GM23338 (cell line): ENCODE measurements at places on chromosomes 6 and 20.

DNA sequence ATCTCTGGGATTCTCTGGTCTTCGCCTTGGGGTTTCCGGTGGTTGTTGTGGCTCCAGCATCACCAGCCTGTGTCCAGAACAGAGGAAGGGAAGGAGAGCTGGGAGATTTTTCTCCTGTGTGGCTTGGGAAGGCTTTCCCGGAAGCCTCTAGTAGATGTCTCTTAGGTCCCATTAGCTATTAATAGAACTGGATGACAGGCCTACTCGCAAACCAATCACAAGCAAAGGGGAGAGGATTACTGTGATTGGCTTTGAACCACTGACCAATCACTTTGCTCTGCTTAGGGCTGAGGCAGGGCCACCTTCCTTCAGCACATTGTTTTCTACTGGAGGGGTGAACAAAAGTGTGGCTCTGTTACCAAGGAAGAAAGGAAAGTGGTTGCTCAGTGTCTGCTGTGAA, 203.4 kb upstream of the SULF2 start:
- no peak for DNase-seq

- DNase-seq, result no peak
Observed at GRCh38 chr6:170445971-170446370, 107.1 kb downstream of the PSMB1 start.

DNA sequence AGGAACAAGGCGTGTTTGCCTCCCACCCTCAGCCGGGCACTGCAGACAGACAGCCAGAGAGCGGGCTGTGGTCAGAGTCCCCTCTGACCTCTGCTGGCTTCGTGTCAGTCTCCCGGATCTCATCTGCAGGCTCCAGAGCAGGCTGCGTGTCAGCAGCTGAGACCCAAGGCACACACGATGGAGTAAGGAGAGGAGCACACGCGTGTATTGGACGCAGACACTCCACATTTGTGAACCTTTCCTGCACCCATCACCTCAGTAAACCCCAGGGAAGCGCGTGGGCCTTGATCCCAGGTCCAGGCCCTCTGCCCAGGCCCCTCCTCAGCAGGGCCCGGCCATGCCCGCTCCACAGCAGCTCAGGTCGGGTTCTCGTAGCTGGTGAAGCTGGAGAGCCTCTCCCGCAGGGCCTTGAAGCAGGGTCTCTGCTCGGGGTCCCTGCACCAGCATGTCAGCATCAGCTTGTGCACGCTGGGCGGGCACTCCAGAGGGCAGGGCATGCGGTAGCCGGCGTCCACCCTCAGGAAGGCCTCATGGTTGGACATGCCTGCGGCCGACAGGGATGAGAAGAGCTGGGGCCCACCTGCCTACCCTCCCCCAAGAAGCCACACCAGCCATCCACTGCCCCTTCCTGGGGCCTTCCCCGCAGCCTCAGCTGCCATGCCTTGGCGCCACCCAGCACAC, 7.9 kb downstream of the PTK6 start:
- DNase-seq, result no peak

GRCh38 chr6:98975421-98975820, 27.7 kb upstream of the FBXL4 start:
- no peak for DNase-seq

- peak; percentile 6 for DNase-seq
Observed at GRCh38 chr6:23441808-23442461, 684.1 kb upstream of the NRSN1 start.

DNA sequence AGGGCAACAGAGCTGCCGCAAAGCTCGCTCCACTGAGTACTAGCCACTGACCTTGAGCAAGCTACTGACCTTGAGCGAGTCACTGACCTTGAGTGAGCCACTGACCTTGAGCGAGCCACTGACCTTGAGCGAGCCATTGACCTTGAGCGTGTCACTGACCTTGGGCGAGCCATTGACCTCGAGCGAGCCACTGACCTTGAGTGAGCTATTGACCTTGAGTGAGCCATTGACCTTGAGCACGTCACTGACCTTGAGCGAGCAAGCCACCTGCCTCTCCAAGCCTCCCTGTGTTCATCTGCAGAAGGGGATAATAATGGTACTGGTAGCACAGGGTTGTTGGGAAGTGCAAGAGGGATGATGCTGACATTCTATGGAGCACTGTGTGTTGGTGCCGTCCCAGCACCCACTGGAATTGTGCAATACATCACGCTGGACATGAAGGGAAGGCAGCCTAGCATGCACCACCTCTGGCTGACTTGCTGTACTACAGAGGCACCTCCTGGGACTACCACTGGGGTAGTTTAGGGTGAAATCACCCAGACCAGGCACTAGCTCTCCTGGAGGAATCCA, 60.2 kb downstream of the CTCFL start:
- DNase-seq, result peak; percentile 52

GRCh38 chr6:170136541-170137175, 154.2 kb downstream of the DLL1 start:
- DNase-seq, result no peak

- DNase-seq, result no peak
Observed at GRCh38 chr6:53426667-53427270, 78.0 kb upstream of the ELOVL5 start.

- no peak for DNase-seq
Observed at GRCh38 chr6:148112851-148113319, 229.8 kb upstream of the SASH1 start.

DNA sequence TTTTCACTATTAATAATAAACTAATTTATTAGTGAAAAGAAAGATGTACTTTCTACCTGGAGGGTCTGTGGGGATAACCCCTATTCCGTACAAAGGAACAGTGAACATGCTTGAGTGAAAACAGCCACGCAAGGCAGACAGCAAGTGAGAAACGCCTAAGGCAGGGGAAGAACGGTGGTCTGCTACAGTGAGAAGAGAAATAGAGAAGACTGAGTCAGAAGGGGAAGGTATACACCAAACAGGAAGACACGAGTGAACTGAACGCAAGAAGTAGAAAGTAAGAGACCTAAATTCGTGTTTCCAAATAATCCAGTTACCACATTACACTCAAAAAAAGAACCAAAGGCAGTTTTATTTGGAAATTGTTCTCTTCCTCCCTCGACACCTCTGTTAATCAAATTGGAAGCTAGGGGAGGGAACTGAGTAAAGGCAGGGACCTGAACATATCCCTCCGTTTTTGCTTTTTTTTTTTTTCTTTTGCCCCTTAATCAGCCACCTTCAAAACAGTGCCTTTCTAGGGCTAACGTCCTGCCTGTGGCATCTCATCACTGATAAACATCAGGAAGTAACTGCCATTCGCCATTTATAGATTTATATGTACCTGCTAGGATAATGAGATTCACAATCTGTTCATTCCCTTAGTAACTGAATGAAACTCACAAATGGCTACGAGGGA, 48.9 kb downstream of the ATXN1 start:
- no peak for DNase-seq

DNA sequence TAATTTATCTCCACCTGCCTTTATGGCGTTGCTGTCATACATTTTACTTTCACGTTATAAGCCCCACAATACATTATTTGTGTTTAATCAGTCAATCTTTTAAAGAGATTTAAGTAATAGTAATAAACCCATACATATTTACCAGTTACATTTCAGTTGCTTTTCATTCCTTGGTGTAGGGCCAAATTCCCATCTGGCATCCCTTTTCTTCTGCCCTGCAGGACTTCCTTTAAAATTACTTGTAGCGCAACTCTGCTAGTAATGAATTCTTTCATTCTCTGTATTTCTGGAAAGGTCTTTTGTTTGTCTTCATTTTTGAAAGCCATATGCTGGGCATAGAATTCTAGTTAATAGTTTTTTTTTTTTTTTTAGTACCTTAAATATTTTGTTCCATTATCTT, 24.9 kb downstream of the ZNF334 start:
- no peak for DNase-seq

DNA sequence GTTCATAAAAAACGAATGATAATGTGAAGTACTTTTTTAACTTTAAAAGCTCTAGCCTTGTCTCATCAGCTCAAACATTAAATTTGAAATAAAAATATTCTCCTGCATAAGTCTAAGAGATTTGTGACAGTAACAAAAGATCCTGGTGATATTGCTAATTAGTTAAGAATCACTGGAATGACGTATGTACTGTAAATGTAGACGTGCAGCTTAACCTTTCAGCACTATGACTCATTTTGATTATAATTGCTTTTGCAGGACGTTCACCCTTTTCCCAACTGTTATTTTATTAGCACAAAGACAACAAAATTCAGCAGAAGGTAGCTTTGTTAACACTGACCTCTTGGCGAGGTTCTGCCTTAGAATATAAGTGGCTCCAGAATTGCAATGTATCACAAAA, 68.6 kb downstream of the TENT5A start:
- no peak for DNase-seq

DNA sequence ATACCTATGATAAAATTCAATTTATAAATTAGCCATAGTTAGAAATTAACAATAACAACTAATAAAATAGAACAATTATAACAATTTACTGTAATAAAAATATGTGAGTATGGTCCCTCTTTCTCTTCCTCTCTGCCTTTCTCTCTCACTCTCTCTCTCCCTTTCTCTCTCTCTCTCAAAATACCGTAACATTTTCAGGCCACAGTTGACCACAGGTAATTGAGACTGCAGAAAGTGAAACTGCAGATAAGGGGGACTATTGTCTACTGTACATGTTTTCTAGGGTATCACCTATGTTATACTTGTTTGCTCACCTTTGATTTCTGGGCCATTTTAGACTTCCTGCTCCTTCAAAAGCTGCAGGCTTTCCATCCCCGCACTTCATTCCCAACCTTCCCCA, 46.8 kb downstream of the LY86 start:
- DNase-seq, result no peak

DNA sequence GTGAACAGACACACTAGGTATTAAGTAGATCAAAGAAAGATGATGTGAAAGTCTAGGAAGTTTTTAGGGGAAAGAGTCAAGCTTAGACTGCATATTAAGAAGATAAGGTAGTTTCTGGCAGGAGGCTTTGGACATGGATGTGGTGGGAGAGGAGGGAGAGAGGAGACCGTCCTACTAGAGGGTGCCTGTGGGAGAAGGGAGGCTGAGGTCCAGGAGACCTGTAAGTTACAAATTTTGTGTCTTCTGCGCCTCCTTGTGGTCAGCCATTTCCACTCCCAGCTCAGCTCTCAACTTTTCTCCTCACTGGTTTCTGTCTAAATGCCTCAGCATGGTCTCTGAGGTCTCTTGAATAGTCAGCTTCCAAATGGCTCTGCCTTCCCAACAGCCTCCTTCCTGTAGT, 193.5 kb downstream of the UNC5CL start:
- DNase-seq, result peak; percentile 78

DNA sequence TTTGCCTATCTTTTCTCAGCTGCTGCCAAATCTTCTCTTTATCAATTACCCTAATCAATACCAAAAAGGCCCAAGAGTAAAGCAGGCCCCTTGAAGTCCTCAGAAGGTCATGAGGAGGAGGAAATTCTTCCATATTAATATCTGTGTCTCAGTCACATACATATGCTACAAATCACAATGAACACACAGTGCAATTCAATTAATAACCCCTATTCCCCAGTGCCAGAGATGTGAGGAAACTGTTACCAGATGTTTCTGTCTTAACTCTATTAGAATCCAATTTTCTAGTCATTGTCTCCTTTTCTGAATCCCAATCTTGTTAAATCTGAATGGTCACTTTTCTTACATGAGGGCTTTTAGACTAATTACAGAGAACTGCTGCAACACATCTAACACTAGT, 45.9 kb upstream of the SLC2A12 start:
- no peak for DNase-seq

DNA sequence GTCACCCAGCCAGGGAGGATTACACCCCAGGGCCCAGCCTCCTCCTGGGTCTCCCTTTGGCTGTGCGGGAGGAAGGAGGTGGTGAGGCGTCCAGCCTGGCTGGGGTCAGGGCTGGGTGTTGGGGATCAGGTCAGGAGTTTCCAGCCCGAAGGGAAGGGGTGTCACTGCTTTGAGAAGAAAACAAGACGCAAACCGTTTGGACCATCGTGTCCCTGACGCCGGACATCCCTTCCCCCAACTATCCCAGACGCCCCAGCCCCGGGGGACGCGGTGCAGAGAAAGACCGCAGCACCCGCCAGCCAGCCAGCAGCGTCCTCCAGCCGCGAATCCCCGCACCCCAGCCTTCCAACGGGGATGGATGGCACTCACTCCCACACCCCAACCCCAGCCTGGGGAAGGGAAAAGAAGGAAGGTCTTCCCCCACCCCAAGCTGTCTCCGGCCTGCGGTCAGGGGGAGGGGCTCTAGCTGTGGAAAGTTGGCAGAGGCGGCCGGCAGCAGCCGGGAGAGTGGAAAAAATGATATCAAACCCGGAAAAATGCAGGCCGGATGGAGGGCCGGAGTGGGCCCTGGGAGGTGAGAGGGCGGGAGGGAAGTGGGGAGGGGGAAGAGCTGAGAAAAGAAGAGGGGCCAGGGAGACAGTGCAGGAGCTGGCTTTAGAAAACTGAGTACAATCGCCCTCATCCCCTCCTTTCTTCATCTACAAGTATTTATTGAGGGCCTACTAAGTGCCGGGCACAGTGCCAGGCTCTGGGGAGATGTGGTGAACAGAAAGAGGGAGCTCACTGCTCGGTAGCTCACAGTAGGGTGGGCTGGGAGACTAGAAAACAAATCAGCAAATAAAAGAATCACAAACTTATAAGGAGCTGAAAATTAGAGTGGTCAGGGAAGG, 10.6 kb downstream of the REM1 start:
- DNase-seq, result peak; percentile 80
